MM.1S (cell line): ENCODE measurements at places on chromosomes 13 and 19.

GRCh38 chr13:26425443-26426358, 131.8 kb upstream of the WASF3 start:
- no peak for DNase-seq

DNA sequence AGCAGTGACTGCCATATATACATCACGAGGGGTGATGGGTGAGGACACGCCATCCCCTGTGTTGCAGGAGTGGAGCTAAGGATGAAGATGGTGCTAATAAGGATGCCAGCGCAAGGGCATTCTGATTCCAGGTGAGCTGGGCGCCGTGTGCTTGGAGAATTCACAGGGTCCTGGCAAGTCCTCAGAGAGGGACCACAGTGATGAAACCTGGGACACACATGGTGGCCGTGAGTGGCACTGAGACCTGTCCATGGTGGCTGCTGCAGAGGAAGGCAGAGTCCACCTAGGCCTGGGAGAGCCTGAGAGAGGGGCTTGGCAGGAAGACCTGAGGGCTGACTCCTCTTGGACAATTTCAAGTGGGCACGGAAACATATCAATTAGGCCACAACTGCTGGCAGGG, 65.2 kb downstream of the RFX2 start:
- no peak for DNase-seq

DNA sequence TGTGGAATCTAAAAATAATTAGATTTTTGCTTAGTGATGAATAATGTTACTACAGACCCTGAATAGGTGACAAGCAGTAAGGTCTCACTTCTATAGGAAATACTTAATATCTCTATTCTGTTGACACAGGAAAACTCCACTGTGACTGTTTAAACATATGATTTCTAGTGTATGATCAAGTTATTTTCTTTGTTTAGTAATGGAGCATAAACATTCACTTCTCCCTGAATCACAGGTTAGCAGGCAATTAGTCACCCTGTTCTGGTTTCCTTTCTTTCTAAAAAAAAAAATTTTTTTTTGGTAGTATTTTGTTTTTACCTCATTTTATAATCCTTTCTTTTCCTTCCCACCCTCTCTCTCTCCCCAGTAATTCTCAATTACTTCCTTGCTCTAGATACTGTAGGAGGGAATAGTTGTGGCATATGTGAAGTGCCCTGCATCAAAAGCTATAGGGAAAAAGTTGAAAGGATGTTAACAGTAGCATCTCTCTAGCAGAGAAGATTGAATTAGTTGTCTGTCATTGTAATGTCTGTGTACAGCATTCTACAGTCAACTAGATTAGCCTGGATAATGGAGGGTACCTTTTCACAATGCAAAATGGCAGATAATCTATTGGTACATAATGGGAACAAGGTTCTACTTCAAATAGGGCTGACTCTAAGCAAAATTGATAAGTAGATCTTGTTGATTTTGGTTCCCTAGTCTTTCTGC, 3.5 kb downstream of the HS6ST3 start:
- DNase-seq, result no peak

DNA sequence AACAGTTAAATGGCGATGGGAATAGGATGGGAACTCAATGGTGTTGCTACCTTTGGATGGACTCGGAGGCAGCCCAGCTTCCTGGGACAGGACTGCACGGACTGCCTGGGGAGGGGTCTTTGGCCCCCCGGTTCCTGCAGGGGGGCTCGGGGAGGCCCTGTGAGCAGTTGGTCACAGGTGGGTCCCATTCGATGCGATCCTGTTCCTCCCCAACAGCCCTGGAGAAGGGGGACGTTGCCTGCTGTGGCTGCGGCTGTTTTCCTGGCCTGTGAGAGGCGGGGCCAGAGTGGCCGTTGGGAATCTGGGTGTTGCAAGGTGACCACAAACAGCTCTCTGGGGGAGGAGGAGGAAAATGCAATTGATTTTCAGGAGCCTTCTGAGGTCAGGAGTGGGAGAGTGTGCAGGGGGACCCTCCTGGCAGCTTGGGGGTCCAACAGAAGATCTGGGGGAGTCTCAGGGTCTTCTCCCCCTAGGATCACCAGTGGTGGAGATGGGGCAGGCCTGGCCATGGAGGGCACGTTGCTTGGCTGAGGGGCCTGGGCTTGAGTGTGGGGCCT, 1.9 kb upstream of the PLPPR3 start:
- no peak for DNase-seq

DNA sequence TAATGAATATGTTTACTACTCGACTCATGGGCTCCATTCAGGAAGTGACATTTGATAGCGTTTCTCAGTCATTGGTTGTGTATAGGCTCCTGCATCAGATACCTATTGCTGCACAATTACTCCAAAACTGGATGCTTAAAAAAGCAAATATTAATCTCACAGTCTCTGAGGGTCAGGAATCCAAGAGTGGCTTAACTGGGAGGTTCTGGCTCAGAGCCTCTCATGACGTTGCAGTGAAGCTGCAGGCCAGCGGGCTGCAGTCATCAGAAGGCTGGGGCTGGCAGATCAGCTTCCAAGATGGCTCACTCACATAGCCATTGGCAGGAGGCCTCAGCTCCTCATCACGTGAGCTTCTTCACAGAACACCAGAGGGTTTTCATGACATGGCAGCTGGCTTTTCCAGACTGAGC, 525.1 kb upstream of the NBEA start:
- DNase-seq, result no peak

GRCh38 chr13:33757713-33758112, 60.2 kb upstream of the RFC3 start:
- no peak for DNase-seq

DNA sequence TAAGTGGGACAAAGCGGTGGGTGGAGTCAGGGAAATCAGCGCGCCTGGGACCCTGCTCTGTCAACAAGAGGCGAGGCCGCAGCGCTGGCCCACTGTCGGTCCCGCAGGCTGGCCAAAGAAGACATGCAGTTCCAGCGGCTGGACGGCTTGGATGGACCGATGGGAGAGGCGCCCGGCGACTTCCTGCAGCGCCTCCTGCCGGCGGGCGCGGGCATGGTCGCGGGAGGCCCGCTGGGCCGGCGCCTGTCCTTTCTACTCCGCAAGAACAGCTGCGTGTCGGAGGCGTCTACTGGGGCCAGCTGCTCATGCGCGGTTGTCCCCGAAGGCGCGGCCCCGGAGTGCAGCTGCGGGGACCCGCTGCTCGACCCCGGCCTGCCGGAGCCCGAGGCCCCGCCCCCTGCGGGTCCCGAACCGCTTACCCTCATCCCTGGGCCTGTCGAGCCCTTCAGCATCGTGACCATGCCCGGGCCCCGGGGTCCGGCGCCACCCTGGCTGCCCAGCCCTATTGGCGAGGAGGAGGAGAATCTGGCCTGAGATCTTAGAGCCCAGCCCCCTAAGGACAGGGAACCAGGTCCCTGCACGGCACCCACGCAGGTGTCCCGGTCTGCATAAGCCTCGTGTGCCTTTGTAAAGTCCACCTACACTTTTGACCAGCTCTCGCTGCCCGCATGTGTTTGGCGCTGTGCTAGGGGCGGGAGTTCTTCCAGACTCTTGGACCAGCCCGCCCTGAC, 6.1 kb downstream of the BEST2 start:
- DNase-seq, result peak; percentile 40

- DNase-seq, result no peak
Observed at GRCh38 chr19:14300303-14300702, 80.9 kb upstream of the ADGRE5 start.

DNA sequence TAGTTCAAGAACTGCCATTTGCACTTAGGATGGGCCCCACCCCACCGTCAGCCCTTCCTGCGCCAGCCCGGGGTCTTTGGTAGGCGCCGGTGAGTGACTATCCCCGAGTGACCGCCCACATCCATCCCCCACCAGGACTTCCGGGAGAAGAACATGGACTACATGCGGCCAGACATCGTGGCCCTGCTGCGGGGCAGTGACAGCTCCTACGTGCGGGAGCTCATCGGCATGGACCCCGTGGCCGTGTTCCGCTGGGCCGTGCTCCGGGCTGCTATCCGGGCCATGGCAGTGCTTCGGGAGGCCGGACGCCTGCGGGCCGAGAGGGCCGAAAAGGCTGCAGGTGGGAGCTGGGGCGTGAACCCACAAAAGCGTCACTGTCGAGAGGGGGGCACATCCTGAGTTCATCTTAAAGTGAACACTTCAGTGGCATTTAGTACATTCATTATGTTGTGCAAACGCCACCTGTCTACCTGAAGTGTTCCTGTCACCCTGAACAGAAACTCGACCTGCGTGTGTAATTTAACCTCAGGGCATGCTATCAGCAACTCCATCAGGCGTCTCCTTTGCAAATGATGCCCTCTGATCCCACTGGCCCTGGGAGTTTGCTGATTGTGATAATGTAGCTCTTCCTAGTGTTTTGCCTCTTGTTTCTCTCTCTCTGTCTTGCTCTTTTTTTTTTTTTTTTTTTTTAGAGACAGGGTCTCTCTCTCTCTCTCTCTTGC, 42.4 kb upstream of the USE1 start:
- DNase-seq, result no peak

DNA sequence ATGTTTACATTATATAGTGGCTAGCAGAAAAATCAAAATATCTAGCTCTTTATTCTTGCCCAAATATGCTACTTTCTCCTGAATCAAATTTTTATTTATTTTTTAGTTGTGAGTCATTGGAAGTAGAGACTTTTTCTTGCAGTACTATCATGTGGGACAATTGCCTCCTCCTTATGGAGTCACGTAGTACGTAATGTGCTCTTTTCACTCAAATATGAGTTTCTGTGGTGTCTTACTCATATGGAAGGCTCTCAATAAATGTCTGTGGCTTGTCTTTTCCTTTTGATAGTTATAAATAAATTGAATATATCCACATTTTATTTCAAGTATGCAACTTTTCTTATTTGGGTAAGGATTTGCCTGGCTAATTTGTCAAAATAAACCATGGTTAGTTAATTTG, 1411.0 kb upstream of the SLC10A2 start:
- no peak for DNase-seq

DNA sequence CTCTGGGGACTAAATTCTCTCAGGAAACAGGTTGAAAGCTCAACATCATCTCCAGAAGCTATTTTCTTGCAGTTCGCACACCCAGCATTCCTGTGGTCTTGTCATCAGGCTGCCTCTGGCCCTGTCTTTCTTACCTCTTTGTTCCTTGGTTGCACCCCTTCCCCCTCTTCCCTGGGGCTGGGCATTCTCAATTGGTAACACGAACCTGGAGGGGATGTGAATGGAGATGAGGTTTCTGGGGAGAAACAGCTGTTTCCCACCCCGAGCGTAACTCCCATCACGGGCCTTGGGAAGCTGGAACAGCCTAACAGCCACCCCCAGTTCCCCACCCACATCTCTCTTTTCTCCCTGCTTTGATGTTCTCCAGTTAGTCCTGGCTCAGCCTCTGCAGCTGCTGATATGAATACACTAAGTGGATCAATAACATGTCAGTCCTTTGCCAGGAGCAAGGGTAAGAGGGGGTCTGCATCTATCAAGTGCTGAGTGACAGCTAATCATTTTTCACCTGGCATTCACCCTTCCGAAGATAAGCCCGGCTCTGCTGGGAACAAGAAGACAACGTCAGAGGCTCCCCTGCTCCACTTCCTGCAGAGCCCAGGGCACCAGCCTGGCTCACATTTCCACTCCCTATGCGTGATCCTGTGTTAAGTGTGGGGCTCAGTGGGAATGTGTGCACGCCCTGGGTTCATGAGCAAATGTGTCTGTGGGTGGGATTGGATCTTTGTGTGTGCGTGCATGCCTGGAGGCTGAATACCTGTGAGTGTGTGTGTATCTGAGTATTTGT, 74.0 kb upstream of the KCTD15 start:
- DNase-seq, result no peak

GRCh38 chr13:48263196-48263595, 30.2 kb downstream of the ITM2B start:
- no peak for DNase-seq

GRCh38 chr13:111874981-111875380, 192.0 kb upstream of the SOX1 start:
- no peak for DNase-seq

GRCh38 chr13:27607125-27607524, 13.2 kb downstream of the LNX2 start:
- DNase-seq, result no peak

- no peak for DNase-seq
Observed at GRCh38 chr13:100887729-100888151, 213.1 kb upstream of the TMTC4 start.

DNA sequence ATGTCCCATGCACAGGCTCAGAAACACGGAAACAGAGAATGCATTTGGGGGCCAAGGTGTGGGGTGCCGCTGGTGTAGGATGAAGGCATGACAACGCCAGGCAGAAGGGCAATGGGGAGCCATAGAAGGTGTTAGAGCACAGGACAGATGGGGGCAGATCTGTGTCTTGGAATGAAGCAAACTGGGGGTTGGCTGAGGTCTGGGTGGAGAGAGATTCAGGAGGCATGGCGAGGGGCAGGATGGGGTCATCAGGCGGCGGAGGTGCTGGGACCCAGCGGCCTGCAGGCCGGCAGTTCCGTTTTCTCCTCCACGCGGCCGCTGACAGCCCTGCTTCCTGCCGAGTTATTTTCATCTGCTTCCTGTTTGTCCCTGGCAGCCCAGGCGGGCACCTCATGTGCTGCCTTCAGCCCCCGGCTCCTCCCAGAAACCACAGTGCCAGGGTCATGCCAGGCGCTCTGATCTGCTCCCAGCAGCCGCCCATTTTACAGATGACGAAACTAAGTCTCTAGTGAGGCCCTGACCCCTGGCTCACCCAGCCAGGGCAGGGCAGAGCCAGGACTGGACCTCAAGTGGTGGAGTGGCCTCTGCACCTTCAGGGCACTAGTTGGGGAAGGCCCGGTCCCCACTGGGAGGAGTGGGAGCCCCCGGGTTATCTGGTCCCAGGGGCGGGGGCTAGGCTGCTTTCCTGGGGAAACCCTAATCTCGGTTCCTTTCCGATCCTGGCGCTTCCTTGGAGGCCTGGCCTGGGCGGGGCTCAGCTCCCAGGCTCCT, 2.2 kb downstream of the ARHGAP45 start:
- peak; percentile 94 for DNase-seq

DNA sequence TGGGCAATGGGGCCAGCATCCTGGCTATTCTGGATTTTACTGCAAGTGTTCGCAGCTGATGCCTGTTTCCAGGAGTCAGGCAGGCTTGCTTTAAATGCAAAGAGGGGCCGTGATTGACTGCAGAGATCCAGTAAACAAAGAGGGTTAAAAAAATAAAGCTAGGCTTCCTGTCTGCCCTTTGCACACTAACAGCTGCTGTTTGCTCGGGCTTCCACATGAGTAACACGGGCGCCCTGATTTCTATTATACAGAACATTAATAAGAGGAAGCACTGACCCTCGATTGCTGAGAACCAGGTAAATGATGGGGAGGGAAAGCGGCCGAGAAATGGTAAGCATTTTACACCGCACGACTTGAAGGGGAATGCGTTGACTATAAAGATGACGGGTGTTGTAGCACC, 254.2 kb upstream of the ZNF507 start:
- DNase-seq, result no peak

- no peak for DNase-seq
Observed at GRCh38 chr13:89750371-89750770, 1597.1 kb upstream of the MIR17HG start.

DNA sequence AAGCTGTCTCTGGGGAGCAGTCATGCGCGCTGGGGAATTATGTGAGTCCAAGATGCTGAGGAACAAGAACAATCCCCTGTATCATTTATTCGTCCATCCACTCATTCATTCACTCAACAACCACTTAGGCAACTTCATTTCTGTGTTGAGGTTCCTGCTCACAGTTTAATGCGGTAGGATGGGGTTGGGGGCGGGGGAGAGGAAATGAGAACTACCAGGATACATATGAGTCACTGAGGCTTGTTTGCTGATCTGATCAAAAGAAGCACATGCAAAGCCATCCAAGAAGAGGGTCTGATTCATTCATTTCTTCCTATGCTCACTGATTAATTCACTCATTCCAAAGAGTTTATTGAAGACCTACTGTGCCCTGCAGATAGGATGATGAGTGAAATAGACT, 20.9 kb downstream of the ZNF536 start:
- DNase-seq, result no peak
